Glutamatergic neuron (in vitro differentiated cells): ENCODE measurements at places on chromosomes 13 and 19. TPM values are rescaled to one million over a fixed set of nuclear protein-coding genes. Genes with fewer than 3 reads are reported as not detected.

DNA sequence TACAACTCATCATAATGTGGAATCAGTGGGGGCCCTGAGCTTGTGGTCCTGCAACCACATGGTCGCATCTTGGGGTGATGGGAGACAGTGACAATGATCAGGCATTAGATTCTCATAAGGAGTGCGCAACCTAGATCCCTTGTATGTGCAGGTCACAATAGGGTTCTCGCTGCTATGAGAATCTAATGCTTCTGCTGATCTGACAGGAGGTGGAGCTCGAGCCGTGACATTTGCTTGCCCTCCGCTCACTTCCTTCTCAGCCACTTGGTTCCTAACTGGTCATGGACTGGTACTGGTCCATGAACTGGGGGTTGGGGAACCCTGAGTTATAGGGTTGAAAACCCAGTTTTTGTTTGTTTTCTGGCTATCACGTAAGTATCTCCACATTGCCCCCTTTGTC lies 1290.9 kb upstream of the ATXN8OS start:
- H3K27ac ChIP-seq, result no peak overlapping the region
- no peak for DNase-seq
- peaks cover 2% of the 10 kb centered on the region for H3K4me1 ChIP-seq

DNA sequence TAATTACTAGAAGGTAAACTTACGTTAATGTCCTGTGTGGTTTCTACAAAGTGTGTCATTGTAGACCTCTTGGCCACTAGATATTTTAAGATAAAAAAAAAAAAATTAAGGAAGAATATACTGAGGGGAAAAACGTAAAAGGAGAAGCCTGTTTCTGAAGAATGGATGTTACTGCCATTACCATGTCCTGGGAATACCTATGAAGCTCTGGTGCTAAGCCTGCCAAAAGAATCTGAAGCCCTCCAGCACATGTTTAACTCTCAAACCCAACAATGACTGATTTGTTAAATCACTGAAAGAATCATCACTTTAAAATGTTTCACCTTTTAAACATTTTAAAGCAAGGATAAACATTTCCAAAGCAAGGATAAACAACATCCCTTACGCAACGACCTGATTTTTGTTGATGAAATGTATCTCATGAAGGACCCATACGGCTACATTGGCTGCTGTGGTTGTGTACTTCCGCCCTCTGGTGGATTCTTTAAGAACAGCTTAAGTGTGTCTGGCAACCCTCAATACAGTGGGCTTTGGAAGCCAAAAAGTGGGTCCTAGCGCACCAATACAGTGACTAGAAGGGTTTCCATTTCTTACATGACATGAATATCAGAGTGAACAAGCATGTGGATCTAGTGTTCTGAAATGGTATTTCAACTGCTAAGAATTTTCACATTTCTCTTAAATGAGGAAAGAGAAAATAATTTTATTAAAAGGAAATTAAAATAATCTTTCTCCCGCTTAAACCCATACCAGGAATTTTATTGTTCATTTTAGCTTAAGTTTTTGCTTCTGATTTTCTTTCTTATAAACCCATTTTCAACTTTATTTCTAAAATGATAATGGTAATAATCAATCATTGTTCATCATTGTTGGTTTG lies 74.5 kb upstream of the RAP2A start:
- no peaks in the 10 kb centered on the region for H3K27me3 ChIP-seq
- H3K4me1 ChIP-seq, result no peaks in the 10 kb centered on the region
- H3K27ac ChIP-seq, result no peak overlapping the region
- H3K36me3 ChIP-seq, result no peaks in the 10 kb centered on the region
- DNase-seq, result peak; percentile 44

DNA sequence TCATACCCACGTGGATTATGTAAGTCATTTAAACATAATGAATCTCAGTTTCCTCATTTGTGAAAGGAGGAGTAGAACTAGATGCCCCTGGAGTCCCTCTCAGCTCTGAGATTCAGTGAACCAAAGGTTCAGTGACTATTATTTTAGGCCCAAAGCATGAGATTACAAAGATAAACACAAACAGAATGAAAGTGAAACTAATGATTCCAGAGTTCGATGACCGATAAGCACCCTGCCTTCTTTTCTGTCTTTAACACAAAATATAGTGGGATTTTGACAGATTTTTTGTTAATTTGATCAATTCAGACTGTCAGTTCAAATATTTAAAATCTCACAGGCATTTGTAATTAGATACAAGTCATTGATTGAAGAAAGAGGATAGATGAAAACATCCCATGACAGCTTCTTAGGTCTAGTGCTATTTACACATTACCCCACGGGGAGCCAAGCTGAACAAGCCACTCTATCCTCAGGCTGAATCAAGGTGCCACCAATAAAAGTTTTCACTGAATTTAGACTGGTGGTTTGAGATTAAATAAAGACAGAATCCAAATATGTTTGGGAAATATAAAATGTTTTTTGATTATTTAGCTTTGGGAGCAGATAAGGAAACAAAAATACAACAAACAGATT lies 64.6 kb upstream of the RAP2A start:
- H3K4me1 ChIP-seq, result peaks cover 19% of the 10 kb centered on the region
- H3K4me3 ChIP-seq, result no peak overlapping the region
- H3K36me3 ChIP-seq, result no peaks in the 10 kb centered on the region
- H3K27me3 ChIP-seq, result no peaks in the 10 kb centered on the region
- H3K27ac ChIP-seq, result no peak overlapping the region

GRCh38 chr19:33219261-33219815 lies 6.3 kb downstream of the SLC7A10 start:
- H3K4me3 ChIP-seq, result no peak overlapping the region
- peaks cover 3% of the 10 kb centered on the region for H3K27me3 ChIP-seq
- peaks cover 2% of the 10 kb centered on the region for H3K4me1 ChIP-seq
- peaks cover 10% of the 10 kb centered on the region for H3K36me3 ChIP-seq

Gene ZNF229
- 15.2 TPM for total RNA-seq

Gene GPR12
- total RNA-seq, result 2.5 TPM

Gene ZNF442
- 1.2 TPM for total RNA-seq

- peaks cover 15% of the 10 kb centered on the region for H3K4me1 ChIP-seq
- H3K27ac ChIP-seq, result no peak overlapping the region
- H3K27me3 ChIP-seq, result peaks cover 11% of the 10 kb centered on the region
- H3K36me3 ChIP-seq, result no peaks in the 10 kb centered on the region
- no peak for DNase-seq
- peak overlapping the region; percentile 85 for H3K4me3 ChIP-seq
Measured at GRCh38 chr13:43786472-43786765, 353 bp downstream of the ENOX1 start.

- peaks cover 6% of the 10 kb centered on the region for H3K27me3 ChIP-seq
- H3K36me3 ChIP-seq, result no peaks in the 10 kb centered on the region
- H3K27ac ChIP-seq, result no peak overlapping the region
- DNase-seq, result no peak
Measured at GRCh38 chr19:6837525-6837924, 49.9 kb upstream of the ADGRE1 start.
